ENCODE measurements at places on chromosomes 2 and 18.
A peak's percentile ranks its signal among the peaks of the same experiment; 100 is the strongest.

- no peak for DNase-seq
These were observed 23.5 kb downstream of the RPL31 start for GRCh38 chr2:101025561-101025960.

- DNase-seq, result peak; percentile 60
These were observed 1.4 kb upstream of the PLCL1 start for GRCh38 chr2:197803033-197803444.

GRCh38 chr2:225526760-225527390, 127.4 kb downstream of the NYAP2 start:
- DNase-seq, result no peak

DNA sequence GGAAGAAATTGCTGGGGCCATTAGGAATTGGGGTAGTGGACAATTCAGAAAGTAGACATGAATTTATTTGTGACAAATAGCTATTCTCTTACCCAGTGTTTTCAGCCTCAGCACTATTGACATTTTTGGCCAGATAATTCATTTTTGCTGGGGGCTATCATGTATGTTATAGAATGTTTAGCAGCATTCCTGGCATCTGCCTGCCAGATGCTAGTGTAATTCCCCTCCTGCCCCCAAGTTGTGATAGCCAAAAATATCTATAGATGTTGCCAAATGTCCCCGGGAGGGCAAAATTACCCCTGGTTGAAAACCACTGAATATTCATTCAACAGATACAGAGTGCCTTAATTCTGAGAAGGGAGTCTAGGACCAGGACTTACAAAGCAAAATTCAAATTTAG, 183.6 kb downstream of the BABAM2 start:
- DNase-seq, result no peak

DNA sequence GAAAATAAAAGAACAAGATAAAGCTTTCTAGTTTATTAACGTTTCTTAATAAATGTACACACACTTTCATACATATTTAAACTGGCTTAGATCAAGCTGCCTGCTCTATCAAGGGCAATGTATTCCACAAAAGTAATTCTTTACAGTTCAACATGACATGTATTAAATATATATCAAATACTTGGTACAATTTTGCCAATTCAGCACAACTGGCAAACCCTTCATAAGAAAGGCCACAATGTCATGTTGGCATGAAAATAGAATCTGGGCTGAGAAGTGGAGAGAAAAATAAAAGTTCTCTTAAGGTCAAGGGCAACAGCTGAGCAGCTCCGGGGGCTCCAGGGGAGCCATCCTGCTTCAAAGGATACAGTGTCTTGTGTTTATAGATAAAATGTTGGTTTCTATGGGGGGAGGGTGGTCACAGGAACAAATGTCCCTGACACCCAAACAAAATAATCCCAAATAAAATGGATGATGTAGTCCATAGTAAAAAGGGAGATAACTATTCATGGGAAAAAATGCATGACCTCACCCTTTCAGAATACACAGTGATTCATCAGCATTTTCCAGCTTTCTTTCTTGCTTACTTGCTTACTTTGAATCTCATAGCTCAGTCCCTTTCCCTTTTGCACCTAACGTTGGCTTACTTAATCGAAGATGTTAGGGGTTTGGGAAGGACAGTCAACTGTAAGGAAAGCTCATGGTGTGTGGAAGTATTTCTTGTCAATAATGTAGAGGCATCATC, 494.9 kb downstream of the NYAP2 start:
- DNase-seq, result no peak

Measured in activated CD4-positive, alpha-beta T cell treated with anti-CD3 and anti-CD28 coated beads, Interleukin-10, Interleukin-2, amounts not matched to agents 100 ng/mL and 50 ng/mL, durations not matched to agents 16 hours and 8 hours (primary cell).